ENCODE measurements at places on chromosomes 2 and 18.

DNA sequence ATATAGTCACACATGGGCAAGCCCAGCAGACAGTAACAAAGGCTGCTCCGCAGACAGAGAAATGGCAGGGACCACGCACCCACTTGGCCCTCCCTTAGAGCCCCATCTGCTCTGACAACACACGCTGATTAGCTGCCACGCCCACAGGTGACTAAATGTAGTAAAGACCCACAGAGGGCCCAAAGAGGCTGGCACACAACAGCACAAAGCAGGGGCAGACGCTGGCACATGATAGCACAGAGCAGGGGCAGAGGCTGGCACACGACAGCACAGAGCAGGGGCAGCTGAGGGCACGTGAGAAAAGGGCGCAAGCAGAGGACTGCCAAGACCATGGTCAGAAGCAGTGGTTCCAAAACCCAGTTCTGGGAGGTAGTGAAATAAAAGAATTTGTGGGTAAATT is 10.6 kb downstream of the AFG3L2 start:
- no peak for DNase-seq

GRCh38 chr2:212384027-212384426 is 154.6 kb downstream of the ERBB4 start:
- DNase-seq: no peak

DNA sequence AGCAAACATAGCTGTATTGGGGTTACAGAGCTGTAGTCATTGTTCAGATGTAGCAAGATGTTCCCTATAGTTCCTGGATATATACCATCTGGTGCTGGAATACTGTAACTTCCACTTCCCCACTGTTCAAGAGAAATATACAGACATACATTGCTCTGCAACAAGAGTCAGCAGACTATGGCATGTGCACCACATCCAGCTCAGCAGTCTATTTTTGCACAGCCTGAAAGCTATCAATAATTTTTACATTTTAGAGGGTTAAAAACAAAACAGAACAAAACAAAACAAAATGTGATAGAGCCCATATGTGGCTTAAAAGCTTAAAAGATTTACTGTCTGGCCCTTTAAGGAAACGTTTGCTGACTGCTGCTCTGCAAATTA is 31.8 kb upstream of the VIT start:
- no peak for DNase-seq

GRCh38 chr2:145652571-145653545 is 1132.9 kb upstream of the ZEB2 start:
- DNase-seq: peak; percentile 72

GRCh38 chr2:182280118-182280517 is 146.7 kb downstream of the PDE1A start:
- DNase-seq: peak; percentile 19

DNA sequence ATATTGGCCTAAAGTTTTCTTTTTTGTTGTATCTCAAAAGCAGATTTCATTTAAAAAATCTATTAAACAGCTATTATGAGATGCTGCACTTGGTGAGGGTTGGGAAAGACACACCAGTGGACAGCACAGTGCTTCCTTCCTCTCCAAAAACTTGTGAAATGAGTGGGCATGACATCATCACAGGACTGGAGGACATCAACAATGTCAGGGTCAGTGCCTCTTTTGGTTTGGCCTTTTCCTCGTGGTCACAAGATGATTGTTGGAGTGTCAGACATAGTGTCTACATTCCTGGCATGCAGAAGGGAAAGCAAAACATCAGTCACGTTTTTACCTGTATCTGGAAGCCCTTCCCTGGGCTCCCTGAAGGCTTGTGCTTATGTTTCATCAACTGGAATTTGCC is 49.6 kb downstream of the IL1R2 start:
- peak; percentile 28 for DNase-seq

GRCh38 chr2:126986631-126987187 is 88.0 kb downstream of the TEX51 start:
- DNase-seq: no peak

DNA sequence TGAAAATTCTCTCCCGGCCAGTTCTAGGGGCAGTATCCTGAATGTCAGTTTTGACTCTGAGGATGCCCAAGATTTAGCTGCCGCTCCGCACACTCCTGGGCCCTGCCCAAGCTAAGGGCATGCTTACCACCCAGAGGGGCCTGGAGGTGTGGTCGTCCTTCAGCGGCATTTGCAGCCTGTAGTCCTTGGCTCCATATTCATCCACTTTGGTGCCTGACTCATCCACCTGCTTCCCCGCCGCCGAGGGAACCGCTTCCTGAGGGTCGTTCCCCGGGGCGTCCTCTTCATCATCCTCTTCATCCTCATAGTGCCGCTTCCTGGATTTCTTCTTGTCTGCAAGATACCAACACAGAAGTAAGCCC is 577 bp downstream of the ERCC3 start:
- DNase-seq: no peak

DNA sequence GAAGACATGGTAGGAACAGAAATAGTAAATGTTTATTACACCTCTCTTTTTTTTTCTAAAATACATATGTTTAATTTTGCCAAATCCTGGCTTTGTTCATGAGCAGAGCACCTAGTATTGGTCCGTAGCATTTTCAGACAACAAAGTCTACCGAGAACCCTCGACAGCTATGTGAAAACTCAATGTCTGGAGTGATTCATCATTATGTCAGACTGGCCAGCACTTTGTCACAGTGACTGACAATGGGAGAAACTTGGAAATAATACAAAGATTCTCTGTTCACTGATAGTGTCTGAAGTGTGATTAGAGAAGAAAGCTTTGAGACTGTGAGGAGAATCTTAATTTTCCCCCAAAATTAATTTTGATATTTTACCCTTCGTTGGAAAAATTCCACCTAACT is 143.0 kb downstream of the HNMT start:
- peak; percentile 28 for DNase-seq

GRCh38 chr2:7744827-7745226 is 827.6 kb downstream of the RNF144A start:
- no peak for DNase-seq
